ENCODE measurements at places on chromosomes 1 and 21.

GRCh38 chr1:111867868-111868440, 112.3 kb downstream of the DDX20 start:
- no peak for DNase-seq

- no peak for DNase-seq
Observed at GRCh38 chr1:1470626-1471388, 758 bp upstream of the ATAD3B start.

- DNase-seq: no peak
Observed at GRCh38 chr1:198373376-198373775, 167.1 kb downstream of the ATP6V1G3 start.

DNA sequence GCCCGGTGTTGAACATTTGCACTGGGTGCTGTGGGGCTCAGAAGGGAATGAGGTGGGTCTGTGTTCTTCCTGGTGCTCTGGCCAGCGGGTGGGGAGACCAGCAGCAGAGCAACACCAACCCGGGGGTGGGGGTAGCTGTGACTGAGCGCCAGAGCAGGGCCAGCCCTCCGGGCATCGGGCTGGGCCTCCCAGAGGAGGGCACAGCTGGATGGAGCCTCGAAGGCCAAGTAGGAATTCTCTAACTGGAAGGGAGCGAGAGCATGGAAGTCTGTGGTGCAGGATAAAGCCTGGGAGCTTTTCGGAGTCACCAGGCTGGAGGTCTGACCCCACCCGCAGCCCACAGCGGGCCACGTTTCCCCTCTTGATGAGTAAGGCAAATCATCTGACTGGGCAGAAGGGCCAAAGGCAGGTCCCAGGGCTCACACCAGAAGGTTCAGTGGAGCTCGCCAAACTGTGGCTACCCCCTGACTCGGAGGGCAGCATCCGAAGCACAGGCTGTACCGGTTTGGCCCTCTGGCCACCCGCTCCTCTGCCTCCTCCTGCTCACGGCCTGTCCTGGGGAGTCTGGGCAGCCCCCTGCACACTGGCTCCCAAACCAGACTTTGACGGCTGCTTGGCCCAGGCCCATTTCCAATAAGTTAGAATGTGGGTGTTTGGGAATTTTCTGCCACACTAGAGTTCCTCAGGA, 18.8 kb downstream of the SLC1A7 start:
- DNase-seq: no peak

GRCh38 chr1:84135341-84135740, 8.7 kb upstream of the PRKACB start:
- DNase-seq: no peak

GRCh38 chr21:31558189-31558961, 101.1 kb upstream of the SOD1 start:
- peak; percentile 55 for DNase-seq

DNA sequence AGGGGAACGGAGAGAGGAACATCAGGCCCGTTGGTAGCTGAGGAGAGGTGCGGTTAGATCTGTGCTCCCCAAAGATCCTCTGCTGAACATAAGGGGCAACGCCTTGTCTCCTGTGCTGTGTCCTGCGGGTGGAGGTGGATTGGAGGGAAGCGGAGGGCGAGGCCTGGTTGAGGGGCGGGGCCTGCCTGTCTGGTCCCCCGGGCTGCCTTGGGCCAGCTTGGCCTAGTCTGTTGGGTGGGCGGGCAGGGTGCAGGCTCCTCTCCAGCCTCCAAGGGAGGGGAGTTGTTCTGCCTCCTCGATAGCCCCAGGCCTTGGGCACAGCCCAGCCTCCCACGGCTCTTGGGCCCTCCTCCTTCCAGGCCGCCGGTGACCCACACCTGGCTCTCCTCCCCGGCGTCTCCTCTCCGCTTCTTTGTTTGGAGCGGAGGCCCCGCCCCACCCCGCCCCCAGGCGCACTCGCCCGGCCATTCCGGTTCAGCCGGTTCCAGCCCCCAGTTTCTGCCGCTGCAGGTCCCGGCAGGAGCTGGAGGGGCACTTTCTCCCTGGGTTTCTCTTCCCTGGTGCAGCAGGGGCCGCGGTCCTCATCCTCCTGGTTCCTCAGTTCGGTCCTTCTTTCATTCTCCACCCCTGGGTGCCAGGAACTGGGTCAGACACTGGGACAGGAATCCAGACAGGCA, 19.4 kb downstream of the PTPRF start:
- DNase-seq: no peak

DNA sequence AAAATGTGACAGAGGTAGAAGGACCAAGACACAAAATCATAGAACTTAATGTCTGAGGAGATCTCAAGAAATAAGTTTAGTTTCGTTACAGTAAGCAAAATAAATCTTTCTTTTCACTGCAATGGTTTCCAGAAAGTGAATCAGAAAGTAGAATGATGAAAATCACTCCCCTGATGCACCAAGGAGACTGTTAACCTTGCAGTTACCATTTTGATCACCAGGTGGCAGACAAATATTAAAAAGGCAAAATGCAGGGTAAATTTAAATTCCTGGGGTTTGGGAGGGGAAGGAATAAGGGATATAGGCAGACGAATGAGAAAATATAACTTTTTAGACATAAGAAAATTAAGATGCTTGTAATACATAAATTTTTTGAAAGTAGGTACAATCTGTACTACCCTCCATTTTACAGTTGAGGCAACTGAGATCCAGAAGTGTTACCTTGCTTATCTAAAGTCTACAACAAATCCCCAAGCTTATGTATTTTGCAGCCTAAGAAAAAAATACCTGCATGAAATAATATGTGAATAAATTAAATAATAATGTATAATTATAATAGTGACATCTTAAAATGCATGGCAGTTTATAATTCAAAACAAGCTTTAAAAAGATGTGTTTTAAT, 253.2 kb downstream of the CRB1 start:
- peak; percentile 37 for DNase-seq

DNA sequence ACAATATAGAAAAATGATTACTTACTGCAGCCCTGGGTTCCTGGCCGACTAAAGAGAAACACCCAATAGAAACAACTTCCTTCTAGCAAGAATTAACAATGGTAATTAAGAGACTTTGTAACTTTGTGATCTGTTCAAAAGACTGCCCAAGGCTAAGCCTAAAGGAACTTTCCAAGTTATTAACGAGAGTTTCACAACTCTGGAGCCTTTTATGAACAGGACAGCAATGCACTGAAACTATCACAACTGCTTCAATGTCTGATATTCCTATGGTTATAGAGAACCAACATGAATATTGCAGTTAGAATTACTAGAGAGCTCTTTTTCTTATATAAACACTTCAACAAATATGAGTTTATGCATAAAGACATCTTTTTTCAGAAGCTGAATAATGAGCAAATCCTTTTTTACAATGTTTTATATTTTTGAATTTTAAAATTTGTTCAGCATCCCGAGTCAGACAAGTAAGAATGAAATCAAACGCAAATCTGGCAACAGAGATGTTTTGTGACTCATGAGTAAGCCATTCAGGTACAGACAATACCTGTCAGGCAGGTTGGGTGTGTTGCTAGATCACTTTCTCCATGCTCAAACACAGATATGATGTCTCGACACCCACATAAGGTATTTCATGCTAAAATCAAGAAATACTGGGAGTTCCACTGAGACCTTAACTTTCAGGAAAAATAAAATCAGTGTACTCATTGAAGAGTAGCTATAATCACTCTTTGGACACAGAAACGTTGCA, 22.2 kb upstream of the KCNJ15 start:
- no peak for DNase-seq

DNA sequence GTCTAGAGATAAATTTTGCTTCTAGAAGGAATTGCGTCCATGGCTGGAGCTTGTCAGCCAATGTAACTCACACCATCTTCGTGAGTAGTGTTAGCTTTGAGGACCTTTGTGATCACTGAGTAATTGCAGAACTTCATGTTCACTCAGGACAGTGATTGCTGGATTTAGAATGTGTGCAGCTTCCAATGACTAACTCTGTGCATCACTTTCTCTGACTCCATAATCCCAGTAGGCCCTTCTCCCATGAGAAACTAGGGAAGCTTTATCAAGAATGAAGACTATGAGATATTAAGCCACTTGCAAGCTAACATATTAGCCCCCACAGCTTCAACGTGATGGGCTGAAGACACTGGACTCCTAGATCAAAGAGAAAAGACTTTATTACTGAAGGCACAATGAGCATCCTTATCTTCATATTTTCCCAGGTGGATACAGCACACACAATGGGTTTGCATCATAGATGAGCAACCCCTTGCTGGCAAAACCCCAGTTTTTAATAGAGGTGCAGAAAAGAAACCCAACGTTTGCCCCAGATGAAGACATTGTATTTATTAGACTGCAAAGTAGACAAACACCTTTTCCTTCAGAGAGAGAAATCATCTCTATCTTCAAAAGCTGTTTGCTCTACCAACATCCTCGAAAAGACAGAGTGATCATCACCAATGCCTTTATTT, 561.0 kb downstream of the LTN1 start:
- DNase-seq: no peak

- no peak for DNase-seq
Observed at GRCh38 chr1:171254859-171255258, 6.6 kb downstream of the FMO1 start.

DNA sequence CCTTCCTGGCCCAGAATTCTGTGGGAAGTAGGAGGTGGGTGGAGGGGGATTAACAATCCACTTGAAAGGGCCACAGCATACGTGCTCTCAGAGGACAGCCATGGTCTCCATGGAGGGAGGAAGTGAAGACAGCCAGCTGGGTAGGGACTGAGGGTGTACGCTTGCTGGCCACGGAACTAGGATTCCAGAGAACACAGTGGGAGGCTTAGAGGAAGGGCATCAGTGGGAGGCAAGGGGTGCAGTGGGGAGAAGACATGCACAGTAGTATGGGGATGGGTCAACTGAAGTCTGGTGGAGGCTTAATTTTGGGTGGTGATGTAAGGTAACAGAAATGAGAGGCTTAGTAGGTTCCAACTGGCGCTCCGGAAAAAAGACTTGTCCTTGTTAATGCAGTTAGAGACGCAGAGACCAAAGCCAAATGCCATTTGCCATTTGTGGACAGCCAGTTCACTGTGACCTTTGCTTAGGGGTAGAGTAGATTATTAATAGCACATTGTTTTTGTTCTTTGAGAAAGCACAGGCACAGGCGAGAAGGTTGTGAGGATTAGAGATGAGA, 103.0 kb downstream of the ZSCAN20 start:
- DNase-seq: no peak

DNA sequence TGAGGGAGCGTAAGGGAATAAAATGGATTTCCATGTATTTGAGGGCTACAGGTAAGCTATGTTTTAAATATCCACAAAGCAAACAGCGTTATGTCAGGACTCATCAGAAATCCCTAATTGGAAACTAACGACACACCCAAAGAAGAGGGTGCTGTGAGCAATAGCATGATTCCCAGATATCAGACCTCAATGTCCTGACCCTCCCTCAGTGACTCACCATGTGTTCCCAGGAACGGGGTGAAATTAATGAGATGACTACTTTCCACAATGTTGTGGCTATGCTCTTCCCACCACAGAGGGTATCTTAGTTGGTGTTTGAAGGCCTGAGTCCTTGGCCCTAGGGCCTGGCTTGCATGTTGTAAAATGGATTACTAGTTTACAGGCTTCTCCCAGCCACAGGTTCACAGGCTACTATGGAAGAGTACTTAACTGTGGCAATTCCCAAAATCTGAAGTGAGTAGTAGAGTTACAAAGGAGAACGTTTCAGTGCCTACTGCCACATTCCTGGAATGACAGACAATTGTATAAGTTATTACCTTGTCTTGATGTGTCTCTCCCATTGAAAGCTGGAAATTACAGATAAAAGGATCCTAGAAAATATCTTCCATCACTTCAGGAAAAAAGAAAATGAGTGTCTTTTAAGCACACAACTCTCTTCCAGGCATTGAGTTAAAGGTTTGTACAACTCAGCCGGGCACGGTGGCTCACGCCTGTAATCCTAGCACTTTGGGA, 1.7 kb upstream of the KRTAP11-1 start:
- no peak for DNase-seq

DNA sequence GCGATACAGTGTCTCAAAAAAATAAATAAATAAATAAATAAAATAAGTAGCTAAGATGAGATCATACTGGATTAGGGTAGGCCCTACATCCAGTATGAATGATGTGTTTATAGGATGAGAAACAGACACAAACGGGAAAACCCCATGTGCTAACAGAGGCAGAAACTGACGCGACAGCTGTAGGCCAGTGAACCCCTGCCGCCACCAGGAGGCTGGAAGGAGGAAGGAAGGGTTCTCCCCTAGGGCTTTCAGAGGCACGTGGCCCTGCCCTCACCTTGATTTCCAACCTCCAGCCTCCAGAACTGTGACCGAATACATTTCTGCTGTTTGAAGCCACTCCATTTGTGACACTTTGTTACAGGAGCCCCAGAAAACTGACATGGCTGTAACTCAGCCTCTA, 38.5 kb downstream of the CHD5 start:
- DNase-seq: no peak

GRCh38 chr1:109719337-109719837, 7.3 kb downstream of the GSTM5 start:
- DNase-seq: no peak

GRCh38 chr21:27647401-27647800, 680.5 kb upstream of the ADAMTS5 start:
- DNase-seq: no peak

DNA sequence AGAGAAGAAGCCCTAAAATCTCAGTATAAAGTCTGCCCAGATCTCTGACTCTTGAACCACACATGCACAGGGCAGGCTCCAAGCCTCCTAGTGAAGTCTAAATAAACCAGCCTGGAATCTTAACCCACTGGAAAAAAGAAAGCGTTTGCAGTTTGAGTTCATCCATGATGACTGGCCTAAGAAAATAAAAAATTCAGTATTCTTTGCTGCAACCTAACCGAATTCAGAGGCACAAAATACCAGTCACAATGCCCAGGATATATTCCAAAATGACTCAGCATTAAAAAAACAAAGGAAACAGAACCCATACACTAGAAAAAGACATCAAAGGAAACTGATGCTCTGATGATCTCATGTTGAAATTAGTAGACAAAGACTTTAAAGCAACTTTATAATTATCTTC, 269.2 kb downstream of the SDCCAG8 start:
- no peak for DNase-seq

- DNase-seq: no peak
Observed at GRCh38 chr21:21162786-21163185, 164.6 kb downstream of the NCAM2 start.

GRCh38 chr1:235206533-235207208, 45.6 kb upstream of the RBM34 start:
- DNase-seq: no peak

- no peak for DNase-seq
Observed at GRCh38 chr1:203158960-203159665, 16.5 kb downstream of the MYBPH start.

- no peak for DNase-seq
Observed at GRCh38 chr1:25675729-25676476, 59.3 kb downstream of the MAN1C1 start.

DNA sequence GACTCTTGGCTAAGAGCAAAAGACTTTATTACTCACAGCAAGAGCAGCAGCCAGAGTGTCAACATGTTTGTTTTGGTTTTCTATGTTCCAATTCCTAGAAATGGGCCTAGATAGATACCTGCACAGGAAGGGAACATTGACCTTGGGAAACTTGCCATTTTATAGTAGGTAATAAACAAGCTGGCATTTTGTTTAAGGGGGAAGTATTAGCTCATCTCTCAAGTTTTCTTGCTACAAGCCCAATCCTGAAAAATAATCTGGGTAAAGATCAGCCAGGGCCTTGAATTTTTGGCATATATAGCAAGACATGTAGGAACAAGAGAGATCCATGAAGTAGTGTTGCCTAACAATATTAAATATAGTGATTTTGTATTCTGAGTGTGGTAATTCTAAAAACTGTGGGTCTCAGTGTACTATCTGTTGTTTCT, 51.4 kb upstream of the RGL1 start:
- DNase-seq: no peak

GRCh38 chr1:179036844-179037465, 11.3 kb downstream of the FAM20B start:
- DNase-seq: no peak

- DNase-seq: peak; percentile 66
Observed at GRCh38 chr1:111399792-111400610, 27.5 kb downstream of the OVGP1 start.
